ENCODE measurements at places on chromosomes 12 and 14.

DNA sequence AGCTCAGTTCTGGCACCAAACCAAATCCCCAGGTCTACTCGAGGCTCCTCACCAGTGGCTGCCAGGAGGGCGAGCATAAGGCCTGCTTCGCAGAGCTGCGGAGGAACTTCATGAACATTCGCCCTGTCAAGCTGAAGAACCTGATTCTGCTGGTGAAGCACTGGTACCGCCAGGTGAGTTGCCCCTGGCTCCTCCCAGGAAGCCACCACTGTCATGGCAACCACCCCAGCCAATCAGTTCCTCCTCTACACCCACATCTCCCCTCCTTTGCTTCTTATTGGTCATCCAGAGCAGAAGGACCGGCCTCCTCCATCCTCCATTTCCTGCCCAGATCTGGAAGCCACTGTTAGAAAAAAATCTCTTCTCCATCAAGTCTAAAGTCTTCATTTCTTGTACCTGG, 17.2 kb upstream of the OAS2 start:
- no peak for DNase-seq

GRCh38 chr12:3632754-3633153, 120.2 kb downstream of the CRACR2A start:
- no peak for DNase-seq

DNA sequence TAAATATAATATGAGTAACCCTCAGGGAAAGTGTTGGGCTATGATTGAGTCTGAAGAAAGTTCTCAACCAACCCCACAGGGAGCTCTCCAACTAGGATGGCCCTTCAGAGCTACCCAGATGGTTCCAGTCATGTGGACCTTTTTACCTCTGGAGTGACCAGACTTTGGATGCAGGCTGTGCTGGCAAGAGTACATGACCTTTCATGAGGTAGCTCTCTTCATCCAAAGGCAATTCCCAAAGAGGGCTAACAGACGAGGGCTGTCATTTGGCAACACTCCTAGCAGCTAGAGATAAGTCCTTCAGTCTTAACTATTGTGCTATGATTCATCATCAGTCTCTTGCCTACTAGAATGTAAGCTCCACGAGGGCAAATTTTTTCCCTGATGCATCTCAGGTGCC, 75.4 kb downstream of the DUSP6 start:
- no peak for DNase-seq

GRCh38 chr14:56351861-56352260, 227.7 kb upstream of the TMEM260 start:
- DNase-seq = peak; percentile 83

DNA sequence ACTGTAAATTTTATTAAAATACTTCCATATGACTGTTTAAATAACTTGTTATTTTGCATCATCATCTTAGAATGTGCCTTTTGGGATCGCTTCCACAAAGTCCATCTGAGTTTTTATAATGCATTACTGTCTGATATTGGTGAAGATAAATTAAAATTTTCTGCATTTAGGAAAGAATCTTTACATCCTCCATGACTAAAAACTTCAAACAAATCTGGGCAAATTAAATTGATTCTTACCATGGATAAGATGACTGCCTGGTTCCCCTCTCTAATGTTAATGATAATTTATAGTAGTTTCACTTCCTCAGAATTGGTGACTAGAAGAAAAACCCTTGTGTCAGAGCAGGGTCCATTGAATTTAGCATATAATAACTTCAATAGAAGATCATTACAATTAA, 94.7 kb upstream of the SLC38A4 start:
- DNase-seq = no peak

DNA sequence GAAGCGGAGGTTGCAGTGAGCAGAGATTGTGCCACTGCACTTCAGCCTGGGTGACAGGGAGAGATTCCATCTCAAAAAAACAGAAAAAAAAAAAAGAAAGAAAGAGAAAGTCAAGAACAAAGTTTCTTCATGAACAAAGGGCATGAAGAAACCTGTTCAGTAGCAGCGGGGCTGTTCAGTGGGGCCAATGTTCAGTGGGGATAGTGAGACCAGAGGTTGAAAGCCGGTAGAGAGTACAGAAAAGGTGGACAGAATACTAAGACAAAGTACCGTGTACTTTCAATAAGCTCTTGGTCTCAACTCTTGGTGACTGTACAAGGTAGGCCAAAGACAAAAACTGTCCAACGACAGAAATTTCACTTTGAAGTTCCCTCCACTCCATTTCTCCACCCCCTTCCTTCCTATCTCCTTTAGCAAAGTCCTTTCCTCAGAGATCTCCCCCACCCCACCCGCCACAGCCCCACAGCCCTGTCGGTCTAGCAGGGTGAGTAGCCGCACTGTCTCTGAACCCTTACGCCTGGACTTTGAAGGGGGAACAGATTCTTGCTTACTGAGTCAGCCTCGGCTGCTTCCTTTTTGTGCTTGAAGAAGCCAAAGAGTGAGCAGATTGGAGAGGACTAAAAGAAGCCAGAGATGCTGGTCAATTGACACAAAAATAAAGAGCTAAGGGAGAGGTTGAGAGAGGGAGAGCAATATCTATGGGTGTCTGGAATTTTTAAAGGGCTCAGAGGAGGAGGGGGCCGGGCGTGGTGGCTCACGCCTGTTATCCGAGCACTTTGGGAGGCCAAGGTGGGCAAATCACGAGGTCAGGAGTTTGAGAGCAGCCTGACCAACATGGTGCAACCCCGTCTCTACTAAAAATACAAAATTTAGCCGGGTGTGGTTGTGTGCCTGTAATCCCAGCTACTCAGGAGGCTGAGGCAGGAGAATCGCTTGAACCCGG, 44.2 kb upstream of the FOS start:
- peak; percentile 89 for DNase-seq

DNA sequence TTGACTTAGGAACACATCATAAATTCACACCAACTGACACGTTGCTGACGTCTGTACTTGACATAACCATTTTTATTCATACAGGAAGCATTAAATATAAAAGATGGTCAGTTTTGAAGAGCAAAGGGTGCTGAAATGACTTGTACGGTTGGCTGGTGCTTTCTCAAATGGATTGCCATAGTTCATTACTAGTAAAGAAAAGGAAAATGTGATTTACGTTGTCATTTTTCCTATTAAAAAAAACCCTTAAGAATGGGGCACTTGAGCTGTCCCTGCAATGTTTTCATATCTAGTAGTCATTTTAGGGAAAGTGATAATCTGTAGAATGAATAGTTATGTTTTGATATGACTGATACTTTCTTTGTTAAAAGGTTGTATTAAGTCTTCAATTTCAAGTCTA, 22.5 kb upstream of the MANSC4 start:
- DNase-seq = no peak

DNA sequence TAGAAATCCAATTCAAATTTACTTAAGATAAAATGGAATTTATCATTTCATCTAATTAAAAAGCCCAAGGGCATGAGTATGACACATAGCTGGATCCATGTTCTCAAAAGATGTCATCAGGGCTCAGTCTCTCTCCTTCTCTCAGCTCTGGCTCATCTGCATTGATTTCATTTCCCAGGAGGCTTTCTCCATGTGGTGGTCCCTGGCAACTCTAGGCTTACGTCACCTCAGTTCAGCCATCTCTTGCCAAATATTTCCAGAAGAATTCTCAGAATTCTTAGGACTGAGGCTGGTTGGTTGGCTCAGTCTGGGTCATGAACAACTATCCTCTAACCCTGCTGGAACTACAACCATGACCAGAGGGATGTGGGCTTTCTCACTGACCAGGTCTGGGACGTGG, 65.3 kb downstream of the FOS start:
- no peak for DNase-seq

DNA sequence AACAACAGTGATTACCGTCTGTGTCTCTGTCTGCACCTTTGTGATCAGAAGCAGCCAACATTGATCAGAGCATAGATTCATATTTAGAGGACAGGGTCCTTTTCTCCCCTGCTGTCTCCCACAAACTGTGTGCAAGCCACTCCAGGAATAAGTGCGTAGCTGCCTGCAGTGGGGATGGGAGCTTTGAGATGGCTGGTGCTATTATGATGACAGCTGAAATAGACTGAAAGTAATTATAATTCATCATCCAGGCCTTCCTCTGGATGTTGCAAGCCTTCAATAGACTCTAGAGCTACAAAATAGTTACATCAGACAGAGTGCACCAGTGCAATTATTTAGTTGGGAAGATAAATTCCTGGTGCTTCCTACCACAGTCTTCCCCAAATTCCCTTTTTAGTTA, 68.1 kb downstream of the BORCS5 start:
- no peak for DNase-seq

GRCh38 chr14:105326568-105326867, 12.0 kb downstream of the PACS2 start:
- no peak for DNase-seq

GRCh38 chr14:79583738-79584408, 627.4 kb downstream of the DIO2 start:
- DNase-seq = no peak

GRCh38 chr12:126083926-126084325, 1018.7 kb downstream of the AACS start:
- DNase-seq = no peak

DNA sequence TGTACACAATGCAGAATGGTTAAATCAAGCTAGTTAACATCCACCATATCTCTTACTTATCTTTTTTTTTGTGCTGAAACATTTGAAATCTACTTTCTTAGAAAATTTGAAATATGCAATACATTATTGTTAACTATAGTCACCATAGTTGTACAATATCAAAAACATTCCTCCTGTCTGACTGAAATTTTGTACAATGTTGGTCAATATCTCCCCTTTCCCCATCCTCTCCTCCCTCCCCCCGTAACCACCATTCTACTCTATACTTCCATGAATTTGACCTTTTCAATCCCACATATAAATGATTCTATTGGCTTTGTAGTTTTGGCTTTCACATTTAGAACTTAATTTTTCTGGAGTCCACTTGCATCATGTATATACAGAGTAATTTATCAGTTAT, 63.5 kb upstream of the DCD start:
- no peak for DNase-seq

- no peak for DNase-seq
Observed at GRCh38 chr12:55765736-55766290, 22.9 kb downstream of the GDF11 start.

GRCh38 chr14:91477388-91477787, 32.7 kb downstream of the PPP4R3A start:
- no peak for DNase-seq

- DNase-seq = no peak
Observed at GRCh38 chr14:100369019-100369418, 45.9 kb downstream of the SLC25A47 start.

- DNase-seq = no peak
Observed at GRCh38 chr12:117120787-117121186, 21.6 kb upstream of the TESC start.

DNA sequence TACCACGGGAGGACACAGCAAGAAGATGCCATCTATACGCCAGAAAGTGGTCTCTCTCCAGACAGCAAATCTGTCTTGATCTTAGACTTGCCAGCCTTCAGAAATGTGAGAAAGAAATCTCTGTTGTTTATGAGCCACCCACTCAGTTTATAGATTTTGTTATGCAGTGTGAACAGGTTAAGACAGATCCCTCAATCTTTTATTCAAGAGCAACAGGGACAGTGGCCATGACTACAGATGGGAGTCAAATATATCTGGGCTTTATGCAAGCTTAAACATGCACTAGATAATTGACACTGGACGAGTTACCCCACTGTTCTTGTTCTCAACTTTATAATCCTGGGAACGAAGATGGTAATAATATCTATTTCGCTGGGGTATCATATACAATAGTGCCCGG, 288.7 kb downstream of the RPAP3 start:
- DNase-seq = no peak

DNA sequence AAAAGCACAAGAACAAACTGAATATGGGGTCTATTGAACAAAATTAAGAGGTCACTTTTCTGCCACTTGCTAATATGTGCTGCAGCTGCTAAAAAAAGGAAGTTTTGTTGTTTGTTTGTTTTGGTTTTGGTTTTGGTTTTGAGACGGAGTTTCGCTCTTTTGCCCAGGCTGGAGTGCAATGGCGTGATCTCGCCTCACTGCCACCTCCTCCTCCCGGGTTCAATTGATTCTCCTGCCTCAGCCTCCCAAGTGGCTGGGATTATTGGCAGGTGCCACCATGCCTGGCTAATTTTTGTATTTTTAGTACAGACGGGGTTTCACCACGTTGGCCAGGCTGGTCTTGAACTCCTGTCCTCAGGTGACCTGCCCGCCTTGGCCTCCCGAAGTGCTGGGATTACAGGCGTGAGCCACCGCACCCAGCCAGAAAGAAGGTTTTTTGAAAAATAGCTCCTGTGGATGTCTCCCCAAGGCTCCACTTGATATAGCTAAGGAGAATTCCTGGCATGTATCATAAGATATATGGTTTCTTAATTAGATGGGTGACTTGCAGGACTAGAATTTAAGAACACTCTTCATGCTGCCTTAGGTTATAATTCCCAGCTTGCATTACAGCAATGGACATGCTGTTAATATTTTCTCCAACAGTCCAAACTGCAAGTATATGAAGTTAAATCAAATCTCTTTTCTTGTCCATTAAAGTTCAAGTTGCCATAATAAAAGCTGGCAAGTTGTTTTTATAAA, 237.6 kb upstream of the AMIGO2 start:
- DNase-seq = no peak

DNA sequence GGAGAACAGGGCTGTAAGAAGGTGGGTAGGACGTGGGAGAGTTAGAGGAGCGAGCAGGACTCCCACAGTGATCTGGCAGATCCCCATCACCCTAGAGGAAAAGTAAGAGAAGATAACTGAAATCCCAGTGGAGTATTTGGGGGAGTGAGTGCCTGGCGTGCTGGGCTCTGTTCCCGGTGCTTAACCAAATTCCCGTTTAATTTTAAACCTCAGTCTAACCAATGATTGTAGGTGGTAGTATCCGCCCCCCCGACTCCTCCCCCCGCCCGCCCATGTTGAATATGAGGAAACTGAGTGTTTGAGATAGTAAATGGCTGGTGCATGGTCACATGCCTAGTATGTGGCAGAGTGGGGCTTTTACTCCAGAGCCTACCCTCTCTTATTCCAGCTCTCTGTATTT, 1.2 kb downstream of the TARBP2 start:
- no peak for DNase-seq

DNA sequence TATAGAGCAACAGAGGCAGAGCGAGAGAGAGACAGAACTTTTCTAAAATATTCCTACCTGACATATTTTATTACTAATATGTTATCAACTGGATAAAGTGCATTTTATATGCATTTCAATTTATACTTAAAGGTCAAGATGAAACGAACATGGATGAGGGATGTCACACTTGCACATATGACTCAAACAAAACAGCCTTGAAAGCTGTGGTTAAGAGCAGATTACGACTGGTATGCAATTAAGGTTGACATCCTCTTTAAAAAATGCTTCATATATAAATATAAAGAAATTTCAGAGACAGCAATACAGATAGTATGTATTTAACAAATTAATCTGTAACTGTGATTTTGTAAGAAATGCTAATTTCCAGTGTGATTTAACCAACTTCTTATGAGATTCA, 52.5 kb downstream of the LMO3 start:
- DNase-seq = peak; percentile 9

GRCh38 chr12:74619884-74620283, 82.2 kb downstream of the ATXN7L3B start:
- no peak for DNase-seq

- DNase-seq = no peak
Observed at GRCh38 chr12:106436164-106436563, 78.6 kb downstream of the POLR3B start.

- DNase-seq = no peak
Observed at GRCh38 chr14:74634481-74634880, 22.4 kb upstream of the LTBP2 start.

GRCh38 chr12:40446385-40446784, 221.6 kb downstream of the LRRK2 start:
- no peak for DNase-seq

All from non-pigmented ciliary epithelial cell (primary cell).